ENCODE measurements at places on chromosomes 3 and 15.

DNA sequence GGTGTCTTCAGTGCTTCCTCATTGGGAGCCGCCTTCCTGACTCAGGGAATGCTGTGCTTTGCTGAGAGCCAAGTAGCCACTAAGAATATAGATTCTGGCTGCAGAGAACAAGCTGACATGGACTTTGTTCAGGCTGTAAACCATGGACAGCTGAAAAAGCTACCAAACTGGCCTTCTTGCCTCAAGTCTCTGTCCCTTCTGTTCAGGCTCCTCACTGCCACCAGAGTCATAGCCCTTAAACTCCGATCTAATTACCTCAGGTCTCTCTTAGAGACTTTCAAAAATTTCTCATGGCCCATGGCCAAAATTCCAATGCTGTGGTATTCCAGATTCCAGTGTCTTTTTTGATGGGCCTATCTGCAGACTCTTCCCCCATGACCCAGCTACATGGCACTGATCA is 19.4 kb upstream of the PTX3 start:
- no peak for DNase-seq

DNA sequence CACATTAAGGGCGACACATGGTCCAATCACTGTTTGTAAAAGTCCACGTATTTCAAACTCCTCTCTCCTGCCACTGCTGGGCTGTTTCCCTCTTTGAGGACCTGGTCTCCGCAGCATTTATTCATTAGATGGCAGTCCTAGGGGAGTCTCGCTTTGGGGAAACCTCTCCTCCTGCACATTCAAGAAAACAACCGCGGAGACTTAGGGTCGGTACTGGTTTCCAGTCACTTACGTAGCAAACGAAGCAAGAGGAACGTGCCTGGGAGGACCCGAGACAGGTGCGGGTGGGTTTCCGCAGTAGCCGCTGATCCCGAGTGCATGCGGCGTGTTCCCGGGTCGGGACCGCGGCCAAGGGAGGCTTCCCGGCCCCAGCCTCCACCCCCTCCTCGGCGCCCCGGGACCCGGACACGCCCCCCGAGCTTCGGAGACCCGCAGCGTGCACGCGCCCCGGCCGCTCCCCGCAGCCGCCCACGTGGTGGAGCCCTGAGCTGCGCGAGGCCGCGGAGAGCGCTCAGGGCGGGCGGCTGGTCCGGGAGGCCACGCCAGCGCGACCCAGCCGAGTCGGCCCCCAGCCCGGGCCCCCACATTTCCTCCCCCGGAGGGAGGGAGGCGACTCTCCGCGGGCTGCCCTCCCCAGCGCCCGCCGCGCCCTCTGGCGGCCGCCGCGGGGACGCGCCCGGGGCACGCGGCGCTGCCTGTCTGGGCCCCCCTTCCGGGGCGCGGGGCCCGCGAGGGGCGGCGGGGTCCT is 1.1 kb upstream of the IGF1R start:
- DNase-seq = no peak

DNA sequence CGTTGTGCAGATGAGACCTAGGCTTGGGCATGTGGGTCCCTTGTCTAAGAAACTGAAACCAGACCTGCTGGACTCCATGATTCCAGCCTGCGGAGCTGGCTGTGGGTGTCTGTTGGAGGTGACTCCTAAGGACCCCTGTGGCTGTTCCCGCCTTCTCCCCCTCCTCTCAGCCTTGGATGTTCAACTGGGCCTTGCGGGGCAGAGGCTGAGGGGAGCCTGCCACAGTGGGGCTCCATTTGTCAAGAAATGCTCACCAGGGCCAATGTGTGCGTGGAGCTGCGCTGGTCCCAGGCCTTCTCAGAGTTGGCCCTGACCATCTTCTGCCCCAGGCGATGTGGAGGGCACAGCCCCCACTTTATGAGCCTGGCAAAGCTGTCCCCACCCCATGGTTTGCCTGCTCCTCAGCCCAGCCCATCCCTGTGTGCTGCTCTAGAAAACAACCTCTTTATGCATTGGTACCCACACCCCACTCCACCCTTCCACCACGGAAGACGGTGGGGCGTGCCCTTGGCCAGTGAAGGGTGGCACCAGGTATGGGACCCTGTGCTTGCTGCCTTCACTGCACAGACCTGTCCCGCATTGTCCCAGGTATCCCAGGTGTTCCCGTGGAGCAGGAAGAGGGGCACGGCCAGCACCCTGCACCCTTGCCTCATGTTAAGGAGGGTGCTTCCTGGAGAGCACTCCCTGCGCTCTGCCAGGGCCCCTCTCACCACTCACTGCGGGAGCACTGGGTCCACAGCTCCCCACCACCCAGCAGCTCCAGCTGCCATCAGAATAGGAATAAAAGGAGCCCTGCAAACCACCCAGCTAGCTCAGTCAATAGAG is 7.9 kb downstream of the MESP2 start:
- DNase-seq = no peak

- no peak for DNase-seq
Measured at GRCh38 chr15:40999190-40999589, 45.9 kb downstream of the CHAC1 start.

GRCh38 chr3:77873598-77873997 is 833.7 kb downstream of the ROBO2 start:
- DNase-seq = no peak

DNA sequence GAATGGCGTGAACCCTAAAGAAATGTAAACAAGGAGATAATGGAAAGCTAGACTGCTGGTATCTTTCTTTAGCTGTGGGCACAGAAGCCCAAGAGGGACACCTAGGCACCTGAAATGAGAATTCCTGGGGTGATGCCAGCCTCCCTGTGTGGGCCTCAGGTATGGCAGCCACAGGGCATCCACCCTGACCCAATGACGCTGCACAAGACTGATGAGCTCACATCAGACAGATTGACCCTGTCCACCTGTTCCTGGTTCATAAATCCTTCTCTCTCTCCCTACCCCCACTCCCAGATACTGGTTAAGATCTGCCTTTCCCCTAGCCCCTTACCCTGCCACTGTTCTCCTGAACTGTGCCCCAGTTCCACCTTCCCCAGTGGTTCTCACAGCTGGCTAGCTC is 1.5 kb downstream of the GLB1 start:
- no peak for DNase-seq

DNA sequence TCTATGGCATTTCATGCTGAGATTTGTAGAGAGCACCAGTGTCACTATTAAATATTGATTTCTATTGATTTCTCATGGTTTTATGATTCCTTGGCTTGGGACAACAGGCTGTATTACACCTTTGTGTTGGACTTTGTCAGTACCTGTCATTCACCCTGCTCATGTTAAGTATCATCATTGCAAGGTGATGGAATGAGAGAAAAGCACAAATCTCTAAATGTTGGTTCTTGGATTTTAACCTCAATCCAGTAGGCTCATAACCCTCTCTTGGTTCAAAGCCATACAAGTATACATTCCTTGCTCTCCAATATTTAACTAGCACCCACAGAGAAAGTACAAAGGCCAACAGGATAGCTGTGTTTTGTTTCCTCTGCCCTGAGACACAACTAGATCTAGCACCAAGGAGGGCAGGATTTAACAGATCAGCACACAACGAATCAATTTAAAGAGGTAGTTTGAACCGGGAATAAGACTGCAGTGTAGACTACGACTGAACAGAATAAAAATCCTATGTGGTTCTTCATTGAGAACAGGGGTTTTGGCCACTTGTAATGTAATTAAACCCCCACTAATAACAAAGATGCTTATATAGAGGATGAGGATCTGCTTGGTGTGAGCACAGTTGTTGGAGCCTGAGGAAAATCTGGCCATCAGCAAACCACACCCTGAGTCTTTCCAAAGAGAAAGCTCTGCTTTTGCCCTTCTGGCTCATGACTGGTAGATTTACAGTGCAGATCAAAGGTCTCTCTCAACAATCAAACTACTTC is 78.0 kb upstream of the TNFSF10 start:
- DNase-seq = no peak

DNA sequence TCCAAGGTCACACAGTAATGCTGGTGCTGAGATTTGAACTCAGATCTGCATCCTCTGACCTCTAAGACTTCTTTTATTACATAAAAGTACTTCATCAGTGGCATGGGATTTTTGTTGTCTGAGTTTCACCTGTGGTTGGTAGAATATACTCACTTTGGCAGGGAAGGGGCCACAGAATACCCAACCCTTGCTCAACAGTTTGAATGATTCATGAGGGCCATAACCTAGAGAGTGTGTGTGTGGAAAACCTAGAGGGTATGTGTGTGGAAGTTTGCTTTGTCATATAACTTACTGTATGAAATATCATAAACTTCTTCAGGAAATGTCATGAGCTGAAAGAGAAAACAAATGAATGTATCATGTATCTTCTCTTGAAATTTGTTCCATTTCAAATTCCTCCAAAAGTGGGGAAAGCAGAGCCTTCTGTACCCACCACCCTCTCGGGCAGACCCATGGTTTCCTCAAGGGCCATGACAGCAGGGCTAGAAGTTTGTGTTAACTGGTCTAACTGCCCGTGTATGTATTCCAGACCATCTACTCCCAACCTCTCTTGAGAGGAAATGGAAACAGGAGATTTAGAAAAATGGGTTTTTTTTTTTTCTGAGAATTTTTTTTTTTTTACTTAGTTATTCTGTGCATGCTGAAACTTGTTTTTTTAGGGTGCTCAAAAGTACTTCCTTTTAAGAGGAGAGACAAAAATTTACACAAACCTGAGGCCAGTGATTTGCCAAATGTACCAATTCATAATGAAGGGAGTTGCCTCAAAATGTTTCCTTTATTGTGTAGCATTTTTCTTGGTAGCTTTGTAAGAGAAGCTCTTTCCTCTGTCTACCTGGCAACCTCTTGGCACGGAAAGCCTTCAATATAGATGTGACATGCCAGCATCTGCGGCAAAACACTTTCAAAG is 127.0 kb downstream of the TPRG1 start:
- DNase-seq = no peak

DNA sequence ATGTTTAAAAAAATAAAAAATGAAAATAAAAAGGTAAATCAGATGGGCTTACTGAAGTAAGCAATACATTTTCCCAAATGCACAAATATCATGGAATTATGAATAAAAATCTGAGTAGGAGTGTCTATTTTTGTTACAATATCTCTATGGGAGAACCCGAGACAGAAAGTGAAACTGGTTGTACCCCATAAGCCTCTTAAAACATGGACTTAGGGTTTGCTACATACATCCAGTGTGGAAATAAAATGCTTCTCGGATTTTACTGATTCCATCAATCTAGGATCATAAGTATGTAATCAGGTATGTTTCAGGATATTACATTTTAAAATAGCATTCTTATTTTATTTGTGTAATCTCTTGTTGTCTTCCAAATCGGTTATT is 177.8 kb upstream of the CDIN1 start:
- DNase-seq = no peak

DNA sequence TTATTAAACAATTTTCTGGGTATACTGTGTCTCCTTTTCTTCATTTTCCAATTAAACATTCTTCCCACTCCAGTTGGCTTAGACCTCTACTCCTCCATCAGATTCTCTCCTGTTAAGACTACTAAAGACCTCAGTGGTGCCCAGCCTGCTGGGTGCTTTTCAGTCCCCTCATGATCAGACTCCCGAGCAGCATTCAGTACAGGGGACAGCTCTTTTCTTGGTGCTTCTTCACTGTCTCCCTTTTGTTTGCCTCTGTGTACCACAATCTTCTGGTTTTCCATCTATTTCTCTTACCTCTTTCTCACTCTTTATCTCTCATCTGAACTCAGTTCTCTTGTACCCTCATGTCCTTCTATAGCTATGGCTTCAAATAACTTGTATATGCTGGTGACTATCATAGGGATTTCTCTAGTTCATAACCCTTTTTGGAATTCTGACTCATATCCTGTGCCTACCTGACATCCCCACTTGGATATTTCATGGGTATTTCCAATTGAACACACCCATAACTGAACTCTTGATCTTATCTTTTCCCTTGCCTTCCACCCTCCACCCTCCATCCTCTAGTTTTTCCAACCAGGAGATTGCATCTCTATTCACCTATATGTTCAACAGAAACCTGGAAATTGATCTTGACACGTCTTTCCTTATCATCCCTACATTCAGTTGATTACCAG is 55.6 kb upstream of the ABHD10 start:
- no peak for DNase-seq

Data from stimulated activated CD4-positive, alpha-beta T cell treated with anti-CD3 and anti-CD28 coated beads, Interleukin-1b, Interleukin-23, amount 100 ng/mL, for 1 hour (primary cell).